CD14-positive monocyte (primary cell): ENCODE measurements at places on chromosomes 2 and 18. TPM values are rescaled to one million over a fixed set of nuclear protein-coding genes. Genes with fewer than 3 reads are reported as not detected.

DNA sequence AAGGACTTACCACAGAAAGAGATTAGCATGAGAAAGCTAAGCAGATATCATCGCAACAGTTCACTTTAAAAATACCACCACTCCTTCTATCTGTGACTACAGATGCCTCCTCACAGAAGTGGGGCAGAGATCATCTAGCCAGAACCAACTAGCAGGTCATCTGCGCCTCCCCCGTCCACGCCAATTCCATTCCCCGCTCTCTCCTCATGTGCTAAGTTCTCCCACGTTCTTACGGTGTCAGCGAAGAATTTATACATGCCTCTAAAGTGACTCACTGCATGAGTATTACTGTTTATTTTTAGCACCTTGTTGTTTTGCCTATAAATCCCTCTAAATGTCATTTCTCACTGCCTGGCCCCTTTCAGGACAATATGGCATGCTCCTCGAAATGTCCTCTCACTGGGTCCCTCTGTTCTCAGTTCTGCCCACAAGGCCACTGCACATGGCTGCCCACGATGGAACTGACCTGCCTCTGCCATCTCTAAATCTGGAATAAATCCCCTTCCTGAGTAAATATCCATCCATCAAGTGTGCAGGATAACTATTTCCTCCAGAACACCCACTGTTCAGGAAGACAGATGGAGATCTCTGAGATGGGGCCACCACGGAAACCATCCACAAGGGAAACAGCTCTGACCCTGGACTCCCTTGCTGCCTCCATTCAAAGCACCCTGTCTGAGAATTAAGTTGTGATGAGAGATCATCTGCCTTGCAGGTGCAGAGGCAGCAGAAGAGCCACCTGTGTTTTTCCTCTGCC is 137.7 kb downstream of the IRS1 start:
- DNase-seq = no peak

DNA sequence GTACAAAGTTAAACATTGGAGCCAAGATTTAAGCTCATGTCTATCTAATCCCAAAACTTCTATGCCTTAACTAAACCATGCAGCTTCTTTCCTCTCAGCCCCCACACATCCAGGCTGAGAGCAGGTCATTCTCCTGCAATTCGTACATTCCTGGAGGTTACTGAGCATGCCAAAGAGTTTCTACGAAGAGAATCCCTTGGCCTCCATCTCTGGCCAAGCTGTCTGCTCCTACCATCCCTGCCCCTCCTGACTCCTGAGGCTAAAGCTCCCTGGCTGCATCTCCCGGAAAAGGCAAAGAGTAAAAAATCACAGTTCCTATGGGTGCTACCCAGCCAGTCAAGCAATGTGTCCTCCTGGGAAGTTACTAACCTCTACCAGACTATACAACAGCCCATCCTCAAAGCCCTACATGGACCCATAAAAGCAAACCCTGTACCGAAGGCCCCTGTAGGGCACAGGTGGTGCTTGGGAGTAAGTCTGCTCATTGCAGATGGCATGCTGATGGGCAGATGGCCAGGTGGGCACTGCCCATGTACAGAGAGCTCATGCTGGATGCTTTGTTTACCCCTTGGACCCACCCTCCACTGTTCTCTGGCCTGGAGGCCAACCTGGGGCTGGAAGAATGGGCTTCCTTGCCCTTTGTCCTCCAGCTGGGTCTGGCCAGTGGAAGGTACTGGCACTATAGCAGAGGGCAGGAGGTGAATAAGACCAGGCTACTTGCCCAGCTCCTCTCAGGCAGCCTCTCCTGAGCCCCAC is 99.5 kb downstream of the TTC32 start:
- DNase-seq = no peak

The LIPG gene
- not detected in 2 replicates for polyA plus RNA-seq

The MEP1B gene
- polyA plus RNA-seq = not detected in 2 replicates

- DNase-seq = no peak
Measured at GRCh38 chr18:47936952-47937351, 6.5 kb upstream of the SMAD2 start.

The NEUROD1 gene
- polyA plus RNA-seq = not detected

DNA sequence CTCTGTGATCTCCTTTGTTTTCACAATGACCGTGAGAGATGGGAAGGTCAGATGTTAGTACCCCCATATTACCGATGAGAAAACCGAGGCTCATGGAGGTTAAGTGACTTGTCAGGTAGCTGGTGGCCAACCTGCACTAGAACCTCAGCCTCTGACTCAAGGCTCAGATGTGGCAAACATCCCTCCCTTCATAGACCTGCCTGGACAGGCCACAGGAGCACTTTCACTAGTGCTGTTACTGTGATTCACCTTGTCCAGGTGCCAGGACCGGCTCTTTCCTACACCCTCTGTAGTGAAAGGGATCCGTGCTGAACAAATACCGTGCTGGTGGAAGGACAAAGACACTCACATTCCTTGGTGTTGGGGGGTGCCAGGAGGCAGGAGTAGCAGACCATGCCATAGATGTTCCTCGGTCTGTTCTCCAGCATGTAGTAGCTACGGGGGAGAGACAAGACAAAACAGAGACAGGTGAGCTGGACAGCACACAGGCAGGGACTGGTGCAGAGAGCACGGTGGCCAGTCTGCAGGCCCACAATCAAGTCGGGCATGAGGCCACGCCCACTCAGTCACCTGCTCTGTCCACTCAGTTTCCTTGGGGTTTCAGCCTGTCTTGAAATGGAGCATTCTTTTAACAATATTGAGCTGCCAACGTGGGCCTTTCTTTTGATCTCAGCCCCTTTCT is 65.9 kb downstream of the EDAR start:
- no peak for DNase-seq

DNA sequence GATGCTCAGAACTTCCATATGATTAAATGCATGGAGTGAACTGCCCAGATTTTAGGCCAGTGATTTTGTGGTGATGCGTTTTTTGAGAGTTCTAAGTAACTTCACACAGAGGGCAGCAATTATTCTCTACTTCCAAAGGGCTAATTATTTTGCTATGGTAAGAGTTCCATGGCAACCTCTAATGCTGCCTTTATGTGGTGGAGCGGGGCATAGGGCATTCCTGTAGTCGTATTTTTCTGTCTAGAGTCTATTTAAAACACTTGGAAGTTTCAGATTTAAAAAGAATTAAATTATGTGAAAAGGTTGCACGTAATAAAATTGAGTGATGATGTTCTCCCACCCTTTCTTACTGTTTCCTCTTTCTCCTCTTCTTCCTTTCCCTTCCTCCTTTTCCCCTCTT is 63.9 kb upstream of the EML6 start:
- DNase-seq = no peak

The FOXD4L1 gene
- 0.04 and 0.10 TPM in 2 replicates for polyA plus RNA-seq

The DSG3 gene
- polyA plus RNA-seq = not detected

The RNF103 gene
- polyA plus RNA-seq = 2.2 TPM

The WDCP gene
- polyA plus RNA-seq = 0.64 and 0.69 TPM in 2 replicates

DNA sequence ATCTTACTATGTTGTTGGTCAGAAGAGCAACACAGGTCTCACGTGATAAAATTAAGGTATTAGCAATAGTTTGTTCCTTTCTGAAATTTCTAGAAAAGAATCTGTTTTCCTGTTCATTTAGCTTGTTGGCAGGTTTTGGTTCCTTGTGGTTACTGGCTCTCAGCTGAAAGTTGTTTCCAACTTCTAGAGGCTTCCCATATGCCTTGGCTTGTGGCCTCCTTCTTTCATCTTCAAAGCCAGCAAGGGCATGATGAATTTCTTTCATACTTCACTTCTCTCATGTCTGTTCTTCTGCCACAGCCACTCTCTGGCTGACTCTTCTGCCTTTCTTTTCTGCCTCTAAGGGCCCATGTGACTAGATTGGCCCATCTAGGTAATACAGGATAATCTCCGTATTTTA is 193.7 kb downstream of the TRIB2 start:
- no peak for DNase-seq

GRCh38 chr2:45796500-45796899 is 145.0 kb downstream of the PRKCE start:
- DNase-seq = no peak

The MAB21L4 gene
- not detected for polyA plus RNA-seq

GRCh38 chr2:113977060-113977659 is 87.3 kb downstream of the ACTR3 start:
- no peak for DNase-seq

GRCh38 chr18:80167931-80168330 is 58.9 kb downstream of the ADNP2 start:
- no peak for DNase-seq

DNA sequence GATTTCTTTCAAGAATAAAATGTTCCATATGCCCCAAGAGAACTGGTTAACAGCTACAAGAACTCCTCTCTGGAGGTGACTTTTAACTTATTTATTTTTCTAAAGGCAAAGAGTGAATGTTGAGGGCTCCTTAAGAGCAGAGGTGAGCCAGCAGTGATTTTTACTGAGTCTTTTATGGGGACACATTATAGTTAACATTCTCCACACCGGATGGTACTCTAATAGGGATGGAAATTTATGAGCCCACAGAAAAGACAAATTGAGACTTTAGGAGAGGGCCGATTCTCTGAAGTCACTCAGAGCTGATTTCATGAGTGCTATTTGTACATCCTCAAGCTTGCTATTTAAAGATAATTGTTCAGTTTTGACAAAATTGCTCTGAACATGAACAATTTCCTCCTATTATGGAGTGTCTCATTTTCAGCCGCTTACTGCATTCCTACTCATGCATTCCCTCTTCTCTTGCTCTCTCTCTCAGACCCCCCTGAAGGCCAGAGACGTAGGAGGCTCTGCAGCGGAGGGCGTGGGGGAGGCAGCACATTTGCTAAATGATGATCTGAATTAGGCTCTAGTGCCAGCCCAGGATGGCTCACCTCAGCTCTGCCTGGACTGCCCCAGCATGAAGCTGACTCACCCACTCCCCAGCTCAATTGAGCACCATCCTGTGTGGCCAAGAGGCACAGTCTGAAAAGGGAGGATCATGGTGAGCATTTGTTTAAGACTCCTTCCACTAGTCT is 5.9 kb upstream of the RPL37A start:
- DNase-seq = peak; percentile 14

The KYNU gene
- polyA plus RNA-seq = 132 TPM

The ASPRV1 gene
- 0.38 and 0.52 TPM in 2 replicates for polyA plus RNA-seq

- DNase-seq = peak; percentile 29
Measured at GRCh38 chr2:174486563-174487107, at the start of gene GPR155. TSS of gene GPR155 (minus strand) at chr2:174487029. CDS start at chr2:174481956, 5,073 bp downstream.

GRCh38 chr18:12776821-12777471 is 74.1 kb downstream of the PSMG2 start:
- DNase-seq = no peak

The DCC gene
- not detected in 2 replicates for polyA plus RNA-seq

DNA sequence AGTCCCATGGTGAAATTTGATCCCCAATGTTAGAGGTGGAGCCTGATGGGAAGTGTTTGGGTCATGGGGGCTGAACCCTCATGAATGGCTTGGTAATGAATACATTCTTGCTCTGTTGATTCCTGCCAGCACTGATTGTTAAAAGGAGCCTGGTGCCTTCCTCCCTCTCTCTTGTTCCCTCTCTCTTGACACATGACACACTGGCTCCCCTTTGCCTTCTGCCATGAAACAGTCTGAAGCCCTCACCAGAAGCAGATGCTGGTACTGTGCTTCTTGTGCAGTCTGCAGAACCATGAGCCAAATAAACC is 30.6 kb upstream of the EPC2 start:
- DNase-seq = peak; percentile 3

- DNase-seq = no peak
Measured at GRCh38 chr2:227597998-227598397, 695 bp upstream of the SCYGR2 start.
